HT1080 (cell line): ENCODE measurements at places on chromosomes 3 and 15. TPM values are rescaled to one million over a fixed set of nuclear protein-coding genes. Genes with fewer than 3 reads are reported as not detected.
A peak's percentile ranks its signal among the peaks of the same experiment; 100 is the strongest.

GRCh38 chr3:191484461-191484860, 23.5 kb downstream of the PYDC2 start:
- peak; percentile 45 for DNase-seq

- no peak for DNase-seq
Observed at GRCh38 chr15:27086149-27086548, 115.2 kb downstream of the GABRG3 start.

The DZIP3 gene
- total RNA-seq = 15.8 and 17.6 TPM in 2 replicates

DNA sequence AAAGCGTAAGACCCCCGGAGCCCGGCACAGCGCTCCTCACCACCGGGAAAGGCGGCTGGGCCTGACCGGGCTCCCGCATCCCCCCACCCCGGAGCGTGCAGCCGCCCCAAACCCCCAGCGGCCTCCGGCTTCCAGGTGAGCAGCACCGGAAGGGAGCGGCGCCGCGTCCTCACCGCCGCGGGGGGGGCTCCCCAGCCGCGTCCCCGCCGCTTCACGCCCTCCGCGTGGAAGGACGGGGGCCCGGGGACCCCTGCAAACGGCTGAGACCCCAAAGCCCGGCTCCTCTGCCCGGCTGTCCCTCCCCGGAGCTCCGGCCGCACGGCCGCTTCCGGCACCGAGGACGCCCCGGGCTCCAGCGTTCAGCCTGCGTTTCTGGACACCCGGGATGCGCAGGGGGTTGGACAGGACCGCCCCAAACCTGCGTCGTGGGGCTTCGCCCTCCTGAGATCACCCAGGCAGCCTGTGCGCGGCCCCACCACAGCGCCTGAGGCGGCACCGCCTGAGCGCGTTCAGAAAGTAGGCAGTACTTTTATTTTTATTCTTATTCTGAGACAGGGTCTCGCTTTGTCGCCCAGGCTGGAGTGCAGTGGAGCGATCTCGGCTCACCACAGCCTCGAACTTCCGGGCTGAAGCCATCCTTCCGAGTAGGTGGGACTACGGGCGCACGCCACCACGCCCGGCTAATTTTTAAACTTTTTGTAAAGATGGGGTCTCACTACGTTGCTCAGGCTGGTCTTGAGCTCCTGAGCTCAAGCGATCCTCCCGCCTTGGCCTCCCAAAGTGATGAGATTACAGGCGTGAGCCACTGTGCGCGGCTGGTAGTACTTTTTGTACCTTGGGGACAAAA, 51.6 kb upstream of the BLM start:
- DNase-seq = no peak

The ANKDD1A gene
- 1.4 and 2.0 TPM in 2 replicates for total RNA-seq

DNA sequence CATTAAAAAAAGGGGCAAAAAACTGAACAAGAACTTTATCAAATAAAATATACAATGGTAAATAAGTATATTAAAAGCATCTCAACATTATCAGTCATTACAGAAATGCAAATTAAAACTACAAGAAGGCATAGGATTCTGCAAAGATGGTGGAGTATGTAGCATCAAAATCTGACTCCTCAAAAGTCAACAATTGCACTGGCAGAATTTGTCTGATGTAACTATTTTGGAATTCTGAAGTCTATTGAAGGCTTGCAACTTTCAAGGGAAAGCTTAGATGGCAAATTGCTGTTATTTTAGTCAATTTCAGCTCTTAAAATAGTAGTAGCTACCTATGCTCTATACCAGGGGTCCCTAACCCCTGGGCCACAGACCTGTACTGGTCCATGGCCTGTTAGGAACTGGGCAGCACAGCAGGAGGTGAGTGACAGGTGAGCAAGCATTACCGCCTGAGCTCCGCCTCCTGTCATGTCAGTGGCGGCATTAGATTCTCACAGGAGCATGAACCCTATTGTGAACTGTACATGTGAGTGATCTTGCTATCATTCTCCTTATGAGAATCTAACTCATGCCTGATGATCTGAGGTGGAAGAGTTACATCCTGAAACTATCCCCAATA, 107.6 kb downstream of the TGFBR2 start:
- DNase-seq = no peak

The DYNLT2B gene
- 5.3 and 7.6 TPM in 2 replicates for total RNA-seq

GRCh38 chr15:100558771-100559254, 30.1 kb upstream of the CERS3 start:
- no peak for DNase-seq

The IL17RB gene
- total RNA-seq = not detected in 2 replicates

The SSR3 gene
- total RNA-seq = 563 and 655 TPM in 2 replicates

DNA sequence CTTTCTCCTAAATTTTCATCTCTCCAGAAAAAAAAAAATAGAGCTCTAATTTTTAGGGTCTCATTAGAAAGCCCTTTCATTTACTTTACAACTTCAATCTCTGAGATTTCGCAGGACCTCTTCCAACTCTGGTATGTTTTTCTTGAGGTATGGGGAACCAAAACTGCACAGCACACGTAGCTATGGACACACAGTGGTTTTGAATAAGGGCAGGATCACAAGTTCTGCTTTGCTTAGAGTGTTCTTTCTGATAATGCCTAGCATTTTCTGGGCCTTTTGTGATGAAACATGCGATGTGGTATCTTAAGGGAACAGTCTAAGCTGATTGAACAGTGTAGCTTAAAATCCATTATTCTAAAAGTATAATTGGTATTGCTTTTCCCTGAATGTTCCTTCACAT, 25.3 kb downstream of the ZNF592 start:
- no peak for DNase-seq

DNA sequence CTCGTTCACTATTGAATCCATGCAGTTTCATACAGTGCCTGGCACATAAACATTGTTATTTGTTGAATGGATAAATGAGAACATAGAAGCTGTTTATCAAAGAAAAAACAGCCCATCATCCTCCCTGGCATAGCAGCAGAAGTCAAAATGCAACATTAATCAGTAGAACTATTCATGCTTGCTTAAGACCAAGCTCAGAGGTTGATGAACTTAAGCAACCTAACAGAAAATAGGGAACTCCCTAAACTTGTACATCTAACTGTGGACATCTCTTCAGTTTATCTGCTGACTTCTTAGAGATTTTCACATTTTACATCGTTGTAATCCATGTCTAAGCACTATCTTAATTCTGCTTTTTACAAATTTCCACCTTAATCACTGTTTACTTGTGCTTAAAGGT, 29.2 kb downstream of the SENP8 start:
- no peak for DNase-seq

The RYR3 gene
- total RNA-seq = 0.02 and 0.03 TPM in 2 replicates

- peak; percentile 67 for DNase-seq
Observed at GRCh38 chr3:45367453-45367871, 20.9 kb upstream of the LARS2 start.

- no peak for DNase-seq
Observed at GRCh38 chr15:99956820-99957641, 223.8 kb upstream of the LYSMD4 start.

The ITIH1 gene
- total RNA-seq = not detected in 2 replicates

DNA sequence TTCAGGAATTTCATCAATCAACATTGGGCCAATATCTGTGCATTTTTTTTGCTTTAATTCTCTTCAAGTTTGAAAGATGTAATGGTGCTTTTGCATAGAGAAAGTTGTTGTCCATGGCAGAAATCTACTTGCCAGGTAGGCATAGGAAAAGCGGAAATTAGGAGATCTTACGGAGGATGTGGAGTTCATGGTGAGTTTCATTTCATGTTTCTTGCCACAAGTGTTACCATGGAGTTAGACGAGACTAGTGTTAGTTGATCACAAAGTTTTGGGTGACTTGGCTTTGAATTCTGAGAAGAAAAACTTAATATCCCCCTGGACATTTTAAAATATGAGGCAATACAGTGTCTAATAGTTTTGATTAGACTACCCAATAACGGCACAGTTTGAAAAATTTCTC, 1.0 kb upstream of the P2RY13 start:
- no peak for DNase-seq

The XCR1 gene
- total RNA-seq = not detected in 2 replicates

GRCh38 chr3:22587446-22587845, 615.7 kb upstream of the UBE2E2 start:
- DNase-seq = no peak

GRCh38 chr3:193873426-193874201, 262.3 kb upstream of the HES1 start:
- no peak for DNase-seq

DNA sequence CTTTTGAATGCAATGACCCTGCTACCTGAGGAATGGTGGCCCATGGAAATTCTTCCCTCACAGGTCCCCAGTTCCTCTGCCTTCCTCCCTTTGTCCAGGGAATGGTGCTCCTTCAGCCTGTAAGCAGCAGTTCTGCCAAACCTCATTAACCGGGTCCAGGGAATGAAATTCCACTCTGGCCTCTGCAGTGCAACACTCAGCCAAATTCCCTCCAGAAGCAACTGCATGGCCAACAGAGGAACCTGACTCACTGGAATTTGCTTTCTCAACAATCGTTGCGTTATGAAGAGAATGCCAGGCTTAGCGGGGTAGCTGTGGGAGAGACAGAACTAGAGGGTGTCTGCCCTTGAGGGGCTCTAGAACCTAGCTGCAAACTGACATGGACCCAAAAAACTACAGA, 449.4 kb upstream of the PROK2 start:
- no peak for DNase-seq

The SLC2A2 gene
- not detected in 2 replicates for total RNA-seq

The ERICH6 gene
- total RNA-seq = not detected in 2 replicates

DNA sequence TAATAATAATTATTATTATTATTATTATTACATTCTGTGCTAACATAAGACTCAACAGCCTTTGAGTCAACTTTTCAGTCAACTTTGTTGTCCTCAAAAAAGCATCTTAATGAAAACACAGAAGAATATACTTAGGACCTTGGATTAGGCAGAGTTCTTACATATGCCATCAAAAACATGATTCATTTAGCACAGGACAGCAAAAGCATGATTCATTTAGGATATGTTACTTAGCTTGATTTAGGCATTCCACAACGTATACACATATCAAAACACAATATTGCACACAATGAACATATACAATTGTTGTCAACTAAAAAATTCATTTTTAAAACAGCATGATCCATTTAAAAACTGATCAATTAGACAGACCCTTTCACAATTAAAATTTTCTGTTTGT, 213.0 kb downstream of the FMN1 start:
- DNase-seq = peak; percentile 14

GRCh38 chr3:171543759-171544300, 83.6 kb upstream of the TNIK start:
- DNase-seq = no peak

DNA sequence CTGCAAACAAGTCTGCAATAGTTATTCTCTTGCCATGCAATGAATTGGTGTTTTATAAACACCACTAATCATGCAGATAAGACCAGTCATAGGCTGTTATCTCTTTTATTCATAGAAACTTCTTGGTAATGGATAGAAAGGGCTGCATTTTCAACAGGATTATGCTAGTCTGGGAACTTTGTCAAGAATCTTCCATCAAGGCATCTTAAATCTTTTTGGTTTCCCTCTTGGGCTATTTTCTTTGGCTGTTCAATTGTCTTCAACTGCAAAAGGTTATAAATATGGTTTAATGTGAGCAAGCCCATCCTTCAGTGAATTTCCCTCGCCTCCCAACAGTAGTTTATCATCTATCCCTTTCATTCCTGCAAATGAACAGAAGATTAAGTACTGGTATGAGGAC, 59.0 kb upstream of the MINAR1 start:
- no peak for DNase-seq
